NCI-H2081 (cell line): ENCODE measurements at places on chromosomes 6 and 20.

DNA sequence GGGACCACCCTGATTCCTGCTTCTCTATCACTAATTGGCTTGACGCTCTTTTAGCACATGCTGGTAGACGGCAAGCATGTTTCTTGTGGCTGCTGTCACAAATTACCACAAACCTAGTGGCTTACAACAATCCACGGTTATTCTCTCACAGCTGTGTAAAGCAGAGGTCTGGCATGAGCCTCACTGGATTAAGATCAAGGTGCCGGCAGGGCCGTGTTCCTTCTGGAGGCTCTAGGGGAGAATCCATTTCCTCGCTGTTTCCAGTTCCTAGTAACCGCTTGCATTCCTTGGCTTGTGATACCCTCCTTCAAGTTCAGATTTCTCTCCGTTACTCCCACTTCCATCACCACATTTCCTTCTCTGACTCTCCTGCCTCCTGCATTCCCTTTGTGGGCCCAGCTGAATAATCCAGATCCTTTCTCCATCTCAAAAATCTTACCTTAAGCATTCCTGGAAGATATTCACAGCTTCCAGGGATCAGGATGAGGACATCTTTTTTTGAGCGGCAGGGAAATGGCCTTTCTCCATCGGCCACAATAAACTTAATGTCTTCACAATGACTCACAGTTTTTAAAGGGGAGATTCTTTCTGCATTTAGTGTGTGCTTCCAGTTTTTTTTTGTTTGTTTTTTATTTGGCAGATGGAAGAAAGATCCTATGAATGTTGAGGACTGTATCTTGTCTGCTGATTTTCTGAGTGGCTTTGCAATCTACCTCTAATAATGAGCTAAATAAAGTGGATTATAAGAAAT is 39.9 kb downstream of the BMP6 start:
- DNase-seq = no peak

DNA sequence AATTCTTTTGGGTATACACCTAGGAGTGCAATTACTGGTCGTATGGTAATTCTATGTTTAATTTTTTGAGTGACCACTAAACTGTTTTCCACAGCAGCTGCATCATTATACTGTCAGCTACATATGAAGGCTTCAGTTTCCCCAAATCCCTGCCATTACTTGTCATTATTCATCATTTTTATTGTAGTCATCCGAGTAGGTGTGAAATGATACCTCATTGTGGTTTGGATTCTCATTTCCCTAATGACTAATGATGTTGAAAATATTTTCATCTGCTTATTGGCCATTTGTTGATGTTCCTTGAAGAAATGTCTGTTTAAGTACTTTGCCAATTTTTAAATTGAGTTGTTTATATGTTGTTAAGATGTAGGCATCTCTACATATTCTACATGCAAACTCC is 633.6 kb upstream of the IMPG1 start:
- no peak for DNase-seq

- DNase-seq = no peak
Measured at GRCh38 chr6:165587206-165587605, 75.8 kb downstream of the PDE10A start.

DNA sequence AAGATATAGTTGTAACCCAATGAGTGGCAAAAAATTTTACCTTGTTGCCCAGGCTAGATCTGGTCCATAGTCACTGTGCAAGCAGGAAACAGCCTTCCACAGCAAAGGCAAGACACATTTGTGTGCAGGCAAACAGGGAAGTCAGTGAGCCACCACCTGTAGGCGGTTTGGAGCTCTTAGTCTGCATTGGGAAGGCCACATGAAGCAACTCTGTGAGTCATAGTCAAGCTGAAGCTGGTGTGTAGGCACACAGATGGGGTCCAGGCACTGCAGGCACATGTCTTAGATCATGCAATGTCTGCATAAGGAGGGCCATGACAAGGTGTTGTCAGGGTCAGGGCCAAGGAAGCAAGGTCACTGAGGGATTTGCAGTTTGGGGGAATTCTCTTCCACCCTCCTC is 543.2 kb upstream of the EPHA7 start:
- DNase-seq = no peak

GRCh38 chr6:66499851-66500250 is 792.8 kb upstream of the EYS start:
- DNase-seq = no peak

GRCh38 chr6:156779206-156780094 is 2.3 kb downstream of the ARID1B start:
- DNase-seq = no peak
